ENCODE measurements at places on chromosomes 6 and 20.
A peak's percentile ranks its signal among the peaks of the same experiment; 100 is the strongest.

- DNase-seq, result peak; percentile 89
Measured at GRCh38 chr6:16982807-16983206, 119.0 kb upstream of the STMND1 start.

DNA sequence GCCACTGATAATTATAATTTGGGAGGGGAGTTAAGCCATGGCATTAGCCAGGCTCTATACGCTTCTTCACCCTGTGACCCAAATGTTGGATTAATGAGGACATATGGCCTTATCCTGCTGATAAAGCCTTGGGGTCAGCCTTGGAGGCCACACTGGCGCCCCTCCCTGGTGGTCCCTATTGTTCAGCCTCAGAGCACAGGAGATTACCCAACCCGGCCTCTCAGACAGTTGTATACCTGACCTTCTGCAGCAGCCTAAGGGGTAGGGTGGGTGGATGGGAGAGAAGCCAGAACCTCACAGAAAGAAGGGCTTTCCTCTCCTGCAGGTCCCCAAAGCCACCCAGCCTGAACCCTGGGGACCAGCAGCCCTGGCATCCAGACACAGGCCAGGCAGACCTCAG, 76.8 kb downstream of the LINC00237 start:
- no peak for DNase-seq

- no peak for DNase-seq
Measured at GRCh38 chr6:86030875-86031274, 388.2 kb upstream of the SYNCRIP start.

GRCh38 chr6:130385064-130385695, 19.4 kb downstream of the TMEM200A start:
- no peak for DNase-seq

GRCh38 chr6:165858586-165858985, 195.5 kb upstream of the PDE10A start:
- no peak for DNase-seq

- DNase-seq, result no peak
Measured at GRCh38 chr6:137846274-137846673, 20.8 kb upstream of the TNFAIP3 start.

- DNase-seq, result no peak
Measured at GRCh38 chr6:74733830-74734620, 471.8 kb downstream of the COL12A1 start.

GRCh38 chr6:139242457-139243240, 49.1 kb downstream of the TXLNB start:
- no peak for DNase-seq

DNA sequence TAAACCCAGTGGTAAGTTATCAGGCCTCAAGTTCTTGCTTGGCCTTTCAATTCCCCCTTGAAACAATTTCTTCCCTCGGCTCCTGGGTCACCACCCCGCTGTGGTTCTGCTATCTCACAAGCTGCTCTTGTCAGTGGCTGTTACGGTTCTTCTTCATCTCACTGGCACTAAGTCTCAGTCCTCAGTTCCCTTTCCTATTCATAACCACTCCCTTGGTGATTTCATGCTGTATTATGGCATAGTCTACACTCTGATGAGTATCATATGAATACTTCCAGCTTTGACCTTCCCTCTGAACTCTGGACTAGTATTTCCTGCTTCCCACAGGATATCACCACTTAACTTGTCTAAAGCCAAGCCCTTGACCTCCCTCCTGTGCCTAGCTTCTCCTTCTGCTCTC, 7.9 kb downstream of the TAAR1 start:
- DNase-seq, result no peak

DNA sequence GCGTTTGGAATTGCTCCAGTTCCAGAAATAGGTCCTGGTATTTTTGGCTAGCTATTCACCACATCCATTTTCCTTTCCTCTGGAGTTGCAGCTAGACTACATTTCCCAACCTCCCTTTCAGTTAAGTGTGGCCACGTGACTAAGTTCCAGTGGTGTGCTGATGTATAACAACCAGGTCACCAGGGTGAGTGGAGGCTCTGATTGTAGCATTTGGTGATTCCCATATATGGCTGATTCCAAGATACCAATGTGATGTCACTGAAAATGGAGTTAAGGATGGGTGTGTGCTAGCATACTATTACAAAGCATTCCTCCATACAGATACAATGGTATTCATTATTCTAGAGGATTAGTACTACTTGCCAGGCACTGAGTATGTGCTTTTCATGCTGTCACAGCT, 49.7 kb upstream of the STK35 start:
- no peak for DNase-seq

- no peak for DNase-seq
Measured at GRCh38 chr20:22453244-22454080, 130.9 kb downstream of the FOXA2 start.

DNA sequence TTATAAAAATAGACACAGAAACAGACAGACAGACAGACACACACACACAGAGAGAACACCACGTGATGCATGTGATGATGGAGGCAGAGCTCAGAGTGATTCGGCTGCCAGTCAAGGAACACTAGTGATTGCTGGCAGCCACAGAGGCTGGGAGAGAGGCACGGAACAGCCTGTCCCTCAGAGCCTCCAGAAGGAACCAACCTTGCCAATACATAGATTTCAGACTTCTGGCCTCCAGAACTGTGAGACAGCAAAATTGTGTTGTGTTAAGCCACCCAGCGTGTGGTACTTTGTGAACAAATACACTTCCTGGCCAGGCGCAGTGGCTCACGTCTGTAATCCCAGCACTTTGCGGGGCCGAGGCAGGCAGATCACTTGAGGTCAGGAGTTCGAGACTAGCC, 9.5 kb upstream of the PARD6B start:
- no peak for DNase-seq

DNA sequence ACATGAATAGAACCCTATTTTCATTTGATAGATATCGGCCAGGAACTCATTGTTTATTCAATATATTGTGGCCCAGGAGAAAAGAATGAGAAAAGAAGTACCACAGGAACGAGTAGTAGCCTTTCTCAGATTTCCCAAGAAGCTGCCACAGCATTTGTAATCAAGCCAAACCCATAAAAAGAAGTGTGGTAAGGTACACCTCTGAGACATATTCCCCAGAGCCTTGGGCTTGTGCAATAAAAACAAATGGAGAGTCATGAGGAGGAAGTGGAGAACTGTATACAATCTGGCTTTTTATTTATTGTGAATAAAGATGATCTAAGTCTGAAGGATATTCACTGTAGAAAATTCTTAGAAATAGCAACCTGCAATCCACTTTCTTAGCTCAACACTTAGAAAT, 36.7 kb downstream of the KIF6 start:
- peak; percentile 32 for DNase-seq

DNA sequence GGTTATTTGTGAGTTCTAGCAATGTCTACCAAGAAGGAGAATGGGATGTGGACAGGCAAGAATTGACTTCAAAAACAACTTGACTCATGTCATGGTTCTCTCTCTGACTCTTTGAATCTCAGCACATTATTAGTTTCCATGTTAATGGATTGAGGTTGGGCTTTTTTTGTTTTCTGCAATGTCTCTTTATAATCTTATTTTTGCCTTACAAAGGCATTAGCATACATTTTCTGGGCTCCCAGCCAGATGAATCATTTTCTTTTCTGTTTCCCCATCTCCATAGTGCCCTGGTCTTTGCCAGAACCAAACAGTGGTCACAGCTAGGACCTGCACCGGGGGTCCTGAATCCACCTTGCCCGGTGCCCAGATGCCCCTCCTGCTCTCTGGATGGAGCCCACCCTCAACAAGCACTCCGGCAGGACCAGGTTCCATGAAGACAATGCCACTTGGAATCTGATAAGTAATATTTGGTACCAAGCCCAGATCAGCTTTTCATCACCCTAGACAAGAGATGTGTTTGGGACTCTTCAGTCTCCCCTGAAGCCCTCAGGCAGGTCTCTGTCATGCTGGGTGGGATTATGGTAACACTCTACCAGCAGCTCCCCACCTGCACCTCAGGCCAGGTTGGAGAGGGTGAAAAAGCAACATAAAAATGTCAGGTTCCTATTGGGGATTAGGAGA, 266.7 kb upstream of the SULF2 start:
- DNase-seq, result no peak

- DNase-seq, result no peak
Measured at GRCh38 chr20:53579266-53579580, 14.4 kb downstream of the ZNF217 start.

DNA sequence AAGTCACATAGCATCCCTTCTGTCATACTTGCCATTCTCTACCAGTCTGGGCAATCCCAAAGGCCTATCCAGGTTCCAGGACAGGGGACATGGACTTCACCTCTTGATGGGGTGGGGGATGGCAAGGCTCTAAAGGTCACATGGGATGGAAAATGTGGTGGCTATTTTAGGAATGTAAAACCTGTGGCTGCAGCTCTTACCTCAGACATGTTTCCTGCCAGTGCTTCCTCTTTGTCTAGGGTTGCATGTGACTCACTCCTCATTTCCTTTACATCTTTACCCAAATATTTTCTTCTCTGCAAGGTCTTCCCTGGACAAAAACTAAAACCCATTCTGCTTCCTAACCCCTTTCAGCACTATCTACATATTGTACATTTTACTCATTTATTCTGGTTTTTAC, 135.7 kb downstream of the BTBD3 start:
- peak; percentile 63 for DNase-seq

- no peak for DNase-seq
Measured at GRCh38 chr6:158706369-158706982, 56.6 kb downstream of the SYTL3 start.

- DNase-seq, result no peak
Measured at GRCh38 chr6:53547166-53547810, 2.4 kb upstream of the GCLC start.

GRCh38 chr20:3483309-3483708, 12.5 kb downstream of the ATRN start:
- no peak for DNase-seq

GRCh38 chr6:89386917-89387491, 25.1 kb downstream of the RRAGD start:
- no peak for DNase-seq

GRCh38 chr6:74574794-74575193, 631.1 kb downstream of the COL12A1 start:
- DNase-seq, result no peak

DNA sequence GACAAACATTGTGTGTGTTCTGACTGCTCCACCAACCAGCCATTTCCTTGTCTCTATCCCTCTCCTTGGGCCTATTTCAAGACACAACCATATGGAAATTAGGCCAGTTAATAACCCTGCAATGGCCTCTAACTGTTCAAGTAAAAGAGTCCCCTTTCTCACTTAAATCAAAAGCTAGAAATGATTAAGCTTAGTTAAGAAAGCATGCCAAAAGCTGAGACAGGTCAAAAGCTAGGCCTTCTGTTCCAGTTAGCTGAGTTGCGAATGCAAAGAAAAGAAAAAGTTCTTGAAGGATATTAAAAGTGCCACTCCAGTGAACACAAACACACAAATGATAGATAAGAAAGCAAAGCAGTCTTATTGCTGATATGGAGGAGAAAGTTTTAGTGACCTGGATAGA, 22.5 kb downstream of the SERINC1 start:
- no peak for DNase-seq

- no peak for DNase-seq
Measured at GRCh38 chr6:84074988-84075781, 41.6 kb downstream of the MRAP2 start.

- DNase-seq, result no peak
Measured at GRCh38 chr20:58208944-58209343, 19.5 kb downstream of the ANKRD60 start.

DNA sequence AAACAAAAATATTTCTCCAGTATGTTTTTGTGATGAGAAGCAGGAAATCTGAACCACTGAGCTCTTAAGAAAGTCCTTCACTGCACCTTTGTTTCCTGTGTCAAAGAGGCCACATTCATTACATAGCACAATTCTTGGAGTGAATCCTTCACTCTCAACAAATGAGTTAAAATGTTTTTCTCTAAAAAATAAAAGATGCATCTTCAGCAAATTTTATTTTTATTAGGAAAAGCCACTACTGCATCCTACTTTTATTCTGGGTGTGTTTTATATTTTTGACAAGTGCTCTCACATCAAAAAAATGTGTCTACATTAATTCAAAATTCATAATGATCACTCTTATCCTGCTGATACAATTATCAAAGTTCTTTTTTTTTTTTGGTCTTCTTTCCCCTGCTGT, 76.3 kb downstream of the PLCB4 start:
- DNase-seq, result no peak

DNA sequence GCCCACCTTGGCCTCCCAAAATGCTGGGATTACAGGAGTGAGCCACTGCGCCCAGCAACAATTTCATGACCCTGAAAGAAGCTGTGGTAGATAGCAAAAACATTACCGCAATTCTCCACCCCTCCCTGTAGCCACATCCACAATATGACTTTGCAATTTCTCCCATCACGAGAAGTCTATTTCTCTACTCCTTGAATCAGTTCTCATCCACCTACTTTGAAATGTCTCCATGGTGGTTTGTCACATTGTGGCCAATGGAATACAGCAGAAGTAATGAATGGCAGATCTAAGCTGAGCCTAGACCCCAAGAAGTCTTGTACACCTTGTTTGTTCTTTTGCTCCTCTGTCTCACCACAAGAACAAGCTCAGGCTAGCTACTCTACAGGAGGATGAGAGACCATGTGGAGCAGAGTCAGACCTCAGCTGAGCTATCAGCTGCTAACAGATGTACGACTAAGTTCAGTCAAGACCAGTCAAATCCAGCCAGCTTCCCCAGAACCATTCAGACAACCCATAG, 6.3 kb downstream of the OXT start:
- DNase-seq, result no peak

GRCh38 chr6:106143665-106144064, 57.5 kb downstream of the PRDM1 start:
- DNase-seq, result no peak

DNA sequence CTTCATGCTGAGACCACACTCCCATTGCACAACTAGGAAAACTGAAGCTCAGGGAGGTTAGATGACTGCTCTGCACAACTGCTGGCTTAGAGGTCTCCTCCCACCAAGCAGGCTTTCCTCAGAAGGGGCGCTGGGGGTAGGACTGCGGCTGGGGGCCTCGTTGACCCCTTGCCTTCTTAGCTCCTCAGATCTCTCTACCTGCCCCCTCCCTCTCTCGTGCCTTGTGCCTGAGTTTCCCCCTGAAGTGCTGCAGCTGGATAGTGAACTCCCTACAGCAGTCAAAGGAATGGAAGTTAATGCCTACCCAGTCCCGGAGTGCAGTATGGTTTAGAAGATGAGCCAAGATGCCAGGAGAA, 149.8 kb downstream of the GRM4 start:
- no peak for DNase-seq

- peak; percentile 9 for DNase-seq
Measured at GRCh38 chr20:48238326-48238725, 453.0 kb upstream of the SULF2 start.

DNA sequence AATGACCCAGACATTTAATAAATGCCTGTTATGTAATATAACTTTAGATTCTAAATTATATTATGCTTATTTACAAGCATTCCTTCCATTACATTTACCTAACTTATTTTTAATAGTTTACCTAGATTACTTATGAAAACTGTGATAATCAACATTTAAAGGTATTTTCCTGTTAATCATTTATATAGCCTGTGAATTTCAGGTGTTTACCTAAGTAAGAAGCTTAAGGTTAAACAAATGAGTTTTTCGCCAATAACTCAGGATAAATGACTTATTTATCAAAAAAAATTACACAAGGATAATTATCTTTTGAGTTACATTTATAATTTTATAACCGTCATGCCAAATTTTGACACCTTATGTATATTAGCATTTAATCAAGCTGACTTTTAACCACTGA, 35.5 kb downstream of the UBD start:
- no peak for DNase-seq

All from non-pigmented ciliary epithelial cell (primary cell).